ENCODE measurements at places on chromosomes 2 and 18.

GRCh38 chr2:79627237-79627636, 114.4 kb downstream of the CTNNA2 start:
- DNase-seq, result no peak

GRCh38 chr2:132638313-132639040, 31.5 kb downstream of the LYPD1 start:
- DNase-seq, result no peak

- DNase-seq, result no peak
These were observed 600.7 kb upstream of the ID2 start for GRCh38 chr2:8081130-8081529.

- DNase-seq, result no peak
These were observed 617.3 kb upstream of the LRATD1 start for GRCh38 chr2:14015113-14015630.

- no peak for DNase-seq
These were observed 2.4 kb downstream of the EN1 start for GRCh38 chr2:118845005-118845521.

- DNase-seq, result no peak
These were observed 26.3 kb downstream of the CAB39 start for GRCh38 chr2:230738924-230739323.

GRCh38 chr2:151518802-151519201, 109.1 kb downstream of the RIF1 start:
- no peak for DNase-seq

GRCh38 chr2:175804122-175804521, 197.9 kb downstream of the LNPK start:
- no peak for DNase-seq

DNA sequence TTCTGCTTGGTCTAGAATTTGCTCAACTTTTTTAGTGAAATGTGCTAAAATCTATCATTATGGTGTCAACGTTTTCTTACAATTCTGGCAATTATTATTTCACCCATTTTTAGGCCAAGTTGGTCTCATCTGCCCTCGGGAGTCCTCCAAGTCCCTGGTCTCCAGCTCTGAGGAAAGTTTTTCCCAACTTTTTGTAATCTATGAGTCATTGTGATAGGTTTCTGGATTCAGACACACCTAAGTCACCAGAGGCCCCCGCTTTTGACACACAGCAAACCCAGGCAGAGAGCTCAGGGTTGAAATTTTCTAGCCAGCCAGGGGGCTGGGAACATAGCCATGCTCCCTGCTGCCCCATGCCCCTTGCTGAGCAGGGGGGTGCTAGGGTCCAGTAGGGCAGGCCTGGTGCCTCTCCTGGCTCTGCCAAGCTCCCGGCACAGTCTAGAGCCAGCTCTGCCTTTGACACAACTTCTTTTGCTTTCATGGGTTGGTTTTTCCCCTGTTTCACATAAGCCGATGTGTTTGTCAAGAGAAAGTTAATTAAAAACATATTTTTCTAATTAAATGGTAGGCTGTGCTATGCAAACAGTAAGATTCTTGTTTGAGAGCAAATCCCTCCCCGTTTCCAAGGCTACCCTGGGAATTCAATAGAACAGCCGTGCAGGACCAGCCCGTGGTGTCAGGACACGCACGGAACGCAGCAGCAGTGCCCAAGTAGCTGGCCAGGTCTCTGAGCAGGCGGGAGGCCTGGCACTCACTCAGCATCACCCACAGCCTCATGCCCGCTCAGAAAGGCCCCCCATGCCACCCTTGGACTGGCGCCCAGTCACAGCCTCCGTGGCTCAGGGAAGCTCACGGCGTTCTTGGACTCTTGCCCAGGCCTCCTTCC, 25.5 kb upstream of the SNED1 start:
- no peak for DNase-seq

- DNase-seq, result no peak
These were observed 314.9 kb downstream of the ERBB4 start for GRCh38 chr2:212223696-212224095.

DNA sequence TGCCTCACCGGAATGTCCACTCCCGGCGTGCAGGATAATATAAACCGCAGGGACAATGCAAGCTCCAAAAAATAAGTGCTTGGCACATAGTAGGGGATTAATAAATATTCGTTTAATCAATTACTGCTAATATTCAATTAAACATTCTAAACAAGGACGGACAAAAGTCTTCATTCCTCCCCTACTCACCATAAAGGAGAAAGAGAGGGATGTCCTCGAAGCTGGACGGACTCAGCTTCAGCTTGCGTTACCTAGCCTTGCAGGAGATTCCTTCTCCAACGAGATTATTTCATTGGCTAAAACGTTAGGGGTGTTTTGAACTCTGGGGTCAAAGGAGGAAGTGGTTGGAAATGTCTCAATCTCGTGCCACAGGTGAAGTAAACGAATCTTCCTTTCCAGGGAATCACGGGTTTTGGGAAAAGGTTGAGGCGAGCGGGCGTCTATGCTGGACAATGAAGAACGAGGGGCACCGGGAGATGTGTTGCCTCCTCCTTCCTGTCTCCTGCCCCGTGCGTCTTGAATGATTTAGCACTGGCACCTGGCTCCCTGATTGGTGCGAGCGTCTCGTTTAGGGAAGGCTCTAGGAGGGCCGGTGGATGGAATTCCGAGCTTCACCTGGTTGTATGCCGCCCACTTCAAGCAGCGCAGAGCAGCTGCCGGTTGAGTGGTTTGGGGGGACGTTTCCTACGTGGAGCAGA, 2.0 kb upstream of the GAD1 start:
- no peak for DNase-seq

GRCh38 chr18:44799382-44799906, 118.8 kb downstream of the SETBP1 start:
- DNase-seq, result peak; percentile 41

GRCh38 chr18:2706903-2707302, 51.4 kb downstream of the SMCHD1 start:
- no peak for DNase-seq

DNA sequence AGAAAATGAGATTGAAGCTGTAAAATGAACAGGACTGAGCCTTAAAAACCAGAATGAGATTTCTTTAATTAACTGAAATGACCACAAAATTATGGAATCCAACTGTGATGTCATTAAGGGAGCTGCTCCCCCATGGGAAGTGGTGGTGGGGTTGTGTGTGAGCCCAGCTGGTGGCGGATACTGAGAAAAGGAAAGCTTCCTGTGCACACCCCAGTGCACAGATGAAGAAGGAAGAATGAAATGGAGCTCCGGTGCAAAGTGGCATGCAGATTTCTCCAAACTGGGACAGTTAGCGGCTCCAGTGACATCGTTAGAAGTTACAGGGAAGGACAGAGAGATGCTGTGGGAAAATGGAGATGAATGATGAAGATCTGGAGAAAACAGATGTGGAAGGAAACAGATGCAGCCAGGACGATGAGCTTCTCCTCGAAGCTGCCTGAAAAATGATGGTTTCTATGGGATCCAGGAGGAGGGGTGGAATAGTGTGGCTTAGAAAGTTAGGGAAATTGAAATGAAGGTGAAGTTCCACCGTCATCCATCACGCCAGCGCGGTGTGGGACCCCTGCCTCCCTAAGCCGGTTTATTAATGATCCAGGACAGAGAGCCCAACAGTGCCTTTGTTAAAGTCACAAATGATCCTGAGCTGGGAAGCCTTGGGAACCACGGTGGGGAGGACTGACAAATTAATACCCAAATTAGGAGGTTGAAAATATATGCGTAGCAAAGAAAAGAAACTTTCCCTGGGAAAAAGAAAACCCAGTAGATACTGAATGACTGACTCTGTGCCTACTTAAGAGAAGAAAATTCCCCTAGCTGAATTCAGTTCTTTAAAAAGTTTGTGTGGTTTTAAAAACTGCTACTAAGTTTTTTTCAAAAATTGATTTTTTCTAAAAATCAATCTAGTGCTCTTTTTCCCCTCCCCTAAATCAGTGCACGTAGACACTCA, 77.2 kb downstream of the TSN start:
- no peak for DNase-seq

DNA sequence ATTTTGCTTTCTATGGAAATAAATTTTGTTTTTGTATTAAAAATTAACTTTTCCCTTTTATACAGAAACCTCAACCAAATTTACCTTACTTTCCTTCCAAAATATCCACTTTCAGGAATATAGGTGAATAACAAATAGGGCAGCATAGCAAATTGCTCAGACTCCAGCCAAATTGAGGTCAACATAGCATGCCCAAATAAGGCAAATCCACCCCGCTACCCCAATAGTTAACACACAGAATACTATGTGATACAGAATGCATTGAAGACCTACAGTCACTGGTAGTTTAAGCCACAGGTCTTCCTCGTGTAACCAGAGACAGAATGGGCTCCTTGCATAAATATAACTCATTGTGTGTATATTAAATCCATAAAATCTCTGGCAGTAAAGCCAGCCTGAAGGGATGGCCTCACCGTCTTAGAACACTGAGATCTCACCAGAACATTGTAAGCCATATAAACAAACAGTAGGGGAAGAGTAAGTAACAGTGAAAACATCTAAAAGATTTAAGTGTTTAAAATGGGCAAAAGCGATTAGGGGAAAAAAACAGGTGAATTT, 72.2 kb downstream of the PMAIP1 start:
- no peak for DNase-seq

GRCh38 chr2:177942731-177943130, 129.8 kb downstream of the PDE11A start:
- no peak for DNase-seq

- DNase-seq, result no peak
These were observed 171.2 kb downstream of the FBXO15 start for GRCh38 chr18:73976433-73976832.

DNA sequence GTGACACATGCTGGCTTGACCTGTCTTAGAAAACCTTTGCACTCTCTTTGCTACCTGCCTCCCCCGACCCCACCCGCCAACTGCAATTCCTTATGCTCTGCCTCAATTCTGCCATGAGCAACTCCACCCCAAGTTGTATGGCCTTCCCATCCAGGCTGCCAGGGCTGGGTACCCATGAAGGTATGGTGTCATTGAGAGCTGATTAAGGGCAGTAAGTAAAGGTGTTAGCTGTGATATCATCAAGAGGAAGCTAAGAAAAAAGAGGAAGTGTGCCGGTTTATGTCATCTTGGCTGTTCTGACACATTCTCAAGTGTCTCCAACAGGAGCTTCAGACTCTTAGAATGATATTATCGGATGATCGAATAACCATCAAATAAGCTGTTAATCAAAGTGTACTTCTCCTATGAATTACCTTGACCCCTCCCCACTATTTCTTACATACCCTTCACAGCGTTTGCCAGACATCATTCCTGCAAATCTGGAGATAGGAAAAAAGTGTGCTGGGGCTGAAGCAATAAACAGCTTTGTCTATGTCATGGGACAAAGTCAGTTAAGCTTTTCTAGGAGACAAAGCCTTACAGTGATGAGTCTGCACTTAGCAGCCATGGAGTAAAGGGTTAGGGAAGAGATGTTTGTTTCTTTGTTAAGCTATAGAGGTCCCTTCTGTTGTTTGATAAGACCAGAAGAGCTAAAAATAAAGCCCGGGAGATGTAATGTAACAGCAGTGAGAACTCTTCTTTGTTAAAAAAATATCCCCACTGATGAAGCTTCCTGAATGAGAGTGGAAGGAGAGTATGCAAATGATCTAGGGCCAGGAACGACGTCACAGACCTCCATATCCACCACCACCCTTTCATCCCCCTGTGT, 40.4 kb upstream of the SMAD2 start:
- DNase-seq, result no peak

GRCh38 chr2:112841295-112842044, 4.9 kb upstream of the IL1B start:
- no peak for DNase-seq

- no peak for DNase-seq
These were observed 83.3 kb upstream of the ID2 start for GRCh38 chr2:8598295-8599165.

DNA sequence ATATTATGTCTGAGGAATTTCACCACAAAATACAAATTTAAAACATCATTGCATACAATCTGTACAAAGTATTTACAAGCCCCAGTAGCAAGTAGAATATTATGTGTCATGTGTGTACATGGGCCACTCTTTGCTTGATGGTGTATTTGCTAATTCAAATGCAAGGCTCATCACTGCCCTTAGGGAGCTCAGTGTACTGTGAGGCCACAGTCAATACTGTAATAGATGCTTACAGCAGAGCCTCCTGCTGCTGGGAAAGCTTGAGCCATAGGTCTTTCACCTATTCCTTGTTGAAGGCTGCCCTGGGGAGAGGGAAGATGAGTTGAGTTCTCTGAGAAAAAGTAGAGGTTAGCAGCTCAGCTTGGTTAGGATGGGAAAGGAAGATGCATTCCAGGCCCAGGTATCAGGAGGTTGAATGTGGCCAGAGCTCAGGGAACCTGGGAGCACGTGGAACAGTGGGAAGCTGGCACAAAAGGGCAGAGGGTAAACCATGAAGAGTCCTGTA, 189.6 kb downstream of the LRP1B start:
- no peak for DNase-seq

DNA sequence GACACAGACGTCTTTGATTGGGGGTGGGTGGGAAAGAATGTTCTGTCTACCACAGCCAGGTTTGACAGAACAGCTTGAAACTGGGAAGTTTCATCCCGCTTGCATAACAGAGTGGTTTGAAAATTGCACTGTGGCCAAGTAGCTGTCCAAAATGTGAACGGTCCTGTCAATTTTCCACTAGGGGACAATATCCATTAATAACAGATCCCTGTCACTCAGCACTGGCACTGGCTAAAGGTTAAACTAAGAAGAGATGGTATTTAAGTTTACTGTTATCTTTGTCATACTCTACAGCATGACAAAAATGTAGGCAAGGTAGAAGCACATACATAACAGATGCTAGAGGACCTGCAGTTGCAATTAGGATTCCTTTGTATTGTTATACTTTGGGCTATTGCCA, 55.6 kb upstream of the ACMSD start:
- DNase-seq, result peak; percentile 12

GRCh38 chr2:9001229-9001628, 2.3 kb downstream of the MBOAT2 start:
- no peak for DNase-seq

DNA sequence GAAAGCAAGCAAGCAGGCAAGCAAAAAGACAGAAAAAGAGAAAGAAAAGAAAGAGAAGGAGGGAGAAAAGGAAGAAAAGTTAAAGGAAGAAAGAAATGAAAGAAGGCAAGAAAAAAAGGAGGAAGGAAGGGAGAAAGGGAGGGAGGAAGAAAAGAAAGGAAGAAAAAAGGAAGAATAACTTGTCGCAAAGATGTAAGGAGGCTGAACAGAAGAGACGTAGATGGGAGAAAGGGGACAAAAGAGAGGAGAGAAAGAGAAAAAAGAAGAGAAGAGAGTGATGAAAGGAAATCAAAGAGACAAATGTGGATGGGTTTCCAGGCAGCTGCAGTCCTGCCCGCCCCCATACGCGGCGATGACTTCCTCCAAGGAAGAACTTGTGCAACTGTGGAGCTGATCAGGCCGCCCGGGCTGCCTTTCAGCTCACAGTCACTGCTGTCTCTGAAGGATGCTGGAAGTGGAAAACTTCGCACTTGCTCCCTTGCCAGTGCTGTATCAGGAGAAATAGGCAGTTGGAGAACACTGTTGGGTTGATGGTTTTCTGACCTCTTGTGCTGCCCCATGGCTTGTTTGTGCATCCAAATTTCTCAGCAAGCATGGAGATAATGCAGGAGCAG, 52.9 kb downstream of the TRIB2 start:
- no peak for DNase-seq
